ENCODE measurements at places on chromosomes 3 and 15.

- DNase-seq, result no peak
Measured at GRCh38 chr3:109685084-109686079, 348.0 kb upstream of the DPPA4 start.

DNA sequence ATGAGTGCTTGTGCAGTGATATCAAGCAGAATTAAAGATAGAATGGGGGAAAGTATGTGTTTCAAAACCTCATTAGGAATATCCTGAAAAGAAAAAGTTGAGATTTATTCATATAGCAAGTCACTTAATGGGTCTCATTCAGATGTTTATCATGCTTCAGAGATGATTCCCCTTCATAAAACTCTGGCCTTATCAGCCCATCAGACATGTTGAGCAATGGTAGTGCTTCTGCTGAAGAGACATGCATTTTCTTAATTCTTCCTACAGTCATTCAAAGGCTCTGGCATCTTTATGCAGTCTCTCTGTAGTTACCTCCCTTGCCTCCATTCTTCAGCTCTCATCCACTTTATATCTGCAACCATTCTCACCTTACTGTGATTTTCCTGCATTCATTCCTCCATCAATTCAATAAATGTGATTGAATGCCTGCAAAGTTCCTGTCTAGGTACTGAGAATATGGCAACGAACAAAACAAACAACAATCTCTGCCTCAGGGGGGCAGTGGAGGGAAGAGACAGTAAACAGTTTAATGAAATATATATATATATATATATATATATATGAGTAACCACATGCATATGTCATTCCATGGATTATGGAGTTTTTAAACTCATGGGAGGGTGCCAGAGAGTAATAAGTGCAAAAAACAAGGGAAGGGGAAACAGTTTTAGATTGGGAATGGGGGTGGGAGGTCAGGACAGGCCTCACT lies 138.5 kb downstream of the NECTIN3 start:
- no peak for DNase-seq

DNA sequence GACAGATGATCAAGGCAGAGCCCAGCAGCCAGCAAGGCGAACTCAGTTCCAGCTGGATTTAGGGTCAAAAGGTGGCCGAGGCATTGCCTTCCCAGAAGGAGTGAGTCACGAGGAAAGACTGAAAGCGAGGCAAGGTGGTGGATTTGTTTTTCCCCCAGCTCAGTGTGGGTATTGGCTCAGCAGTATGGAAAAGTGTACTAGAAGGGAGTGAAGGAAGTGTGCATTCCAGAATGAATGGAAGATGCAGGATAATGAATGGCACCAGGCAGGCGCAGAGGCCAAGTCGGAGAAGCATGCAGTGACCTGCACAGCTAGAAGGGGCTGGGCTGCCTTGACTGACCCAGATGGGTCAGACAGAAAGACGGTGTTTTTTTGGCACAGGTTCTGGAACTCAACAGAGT lies 46.3 kb downstream of the FOXP1 start:
- DNase-seq, result no peak

DNA sequence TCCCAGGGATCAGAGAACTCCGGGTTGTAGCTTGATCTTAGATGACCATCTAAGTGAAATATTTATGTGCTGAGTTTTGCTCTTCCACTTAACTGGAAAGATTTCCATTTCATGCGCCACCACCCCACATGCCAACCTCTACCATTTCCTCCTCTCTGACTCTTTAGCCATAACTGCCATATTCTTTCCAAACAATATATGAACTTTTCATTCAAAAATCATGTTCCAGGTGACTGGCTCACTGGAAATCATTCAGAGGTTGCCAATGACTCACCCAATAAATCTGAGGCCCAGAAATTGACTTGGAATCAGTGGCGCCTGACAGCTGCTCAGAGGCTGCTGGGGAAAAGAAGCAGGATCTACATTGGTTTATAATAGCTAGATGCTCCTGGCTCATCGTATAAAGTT lies 31.6 kb upstream of the FAM174B start:
- DNase-seq, result no peak

DNA sequence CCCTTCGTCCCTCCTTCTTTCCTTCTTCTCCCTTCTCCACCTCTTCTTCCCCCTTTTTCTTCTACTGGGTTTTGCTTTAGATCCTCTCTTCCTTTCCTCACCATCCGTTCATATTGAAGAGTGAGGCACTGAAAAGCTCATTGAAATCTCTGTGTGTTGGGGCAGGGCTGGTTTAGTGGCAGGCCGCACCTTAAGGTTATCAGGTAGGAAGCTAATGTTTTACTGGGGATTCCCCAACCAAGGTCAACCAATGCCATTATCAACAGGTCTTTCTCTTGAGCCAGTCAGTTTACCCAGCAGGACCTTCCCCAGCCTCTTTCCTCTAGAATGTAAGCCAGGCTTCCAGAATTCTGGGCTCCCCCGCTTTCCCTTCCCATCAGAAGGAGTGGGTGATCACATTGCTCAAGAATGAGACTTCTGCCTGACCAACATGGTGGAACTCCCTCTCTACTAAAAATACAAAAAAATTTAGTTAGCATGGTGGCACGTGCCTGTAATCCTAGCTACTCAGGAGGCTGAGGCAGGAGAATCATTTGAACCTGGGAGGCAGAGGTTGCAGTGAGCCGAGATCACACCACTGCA lies 11.5 kb upstream of the VPS8 start:
- no peak for DNase-seq

DNA sequence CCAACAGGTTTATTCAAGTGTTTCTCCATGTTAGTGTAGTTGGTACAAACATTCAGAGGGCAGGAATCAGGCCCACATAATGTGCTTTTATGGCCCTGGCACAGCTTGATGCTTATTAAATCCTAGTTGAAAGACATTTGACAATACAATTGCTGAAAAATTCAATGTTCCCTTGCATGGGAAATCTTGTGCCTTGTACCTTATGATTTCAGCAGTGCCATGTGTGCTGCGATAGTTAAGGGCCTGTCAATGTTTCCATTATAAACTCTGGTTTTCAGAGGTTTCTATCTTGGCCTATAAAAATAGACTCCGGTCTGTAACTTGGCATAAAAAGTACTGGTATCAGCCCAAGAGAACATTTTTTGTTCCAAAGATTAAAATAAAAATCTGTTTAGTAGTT lies 207.2 kb downstream of the TBC1D5 start:
- DNase-seq, result no peak

- no peak for DNase-seq
Measured at GRCh38 chr3:175073219-175073905, 214.2 kb downstream of the NAALADL2 start.

- DNase-seq, result no peak
Measured at GRCh38 chr15:99305761-99306505, 54.7 kb downstream of the LRRC28 start.

GRCh38 chr15:78265752-78266224 lies 1.4 kb downstream of the DNAJA4 start:
- DNase-seq, result no peak

DNA sequence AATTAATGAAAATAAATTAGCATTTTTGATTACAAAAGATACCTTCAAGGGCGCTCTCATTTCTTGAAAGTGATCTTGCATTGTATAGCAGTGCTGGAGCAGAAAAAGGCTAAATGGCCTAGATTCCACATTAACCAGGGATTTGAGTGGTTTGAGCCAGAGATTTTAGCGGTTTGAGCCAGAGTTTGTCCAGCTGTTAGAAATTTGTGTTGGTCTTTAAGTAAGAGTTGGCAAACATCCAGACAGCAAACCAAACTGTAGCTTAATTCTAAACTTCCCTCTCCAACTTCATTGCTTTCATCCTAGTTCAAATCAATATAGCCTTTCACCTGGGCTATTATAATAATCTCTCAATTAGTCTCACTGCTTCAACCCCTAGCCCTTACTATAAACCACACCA lies 351.7 kb downstream of the IGSF11 start:
- DNase-seq, result no peak

DNA sequence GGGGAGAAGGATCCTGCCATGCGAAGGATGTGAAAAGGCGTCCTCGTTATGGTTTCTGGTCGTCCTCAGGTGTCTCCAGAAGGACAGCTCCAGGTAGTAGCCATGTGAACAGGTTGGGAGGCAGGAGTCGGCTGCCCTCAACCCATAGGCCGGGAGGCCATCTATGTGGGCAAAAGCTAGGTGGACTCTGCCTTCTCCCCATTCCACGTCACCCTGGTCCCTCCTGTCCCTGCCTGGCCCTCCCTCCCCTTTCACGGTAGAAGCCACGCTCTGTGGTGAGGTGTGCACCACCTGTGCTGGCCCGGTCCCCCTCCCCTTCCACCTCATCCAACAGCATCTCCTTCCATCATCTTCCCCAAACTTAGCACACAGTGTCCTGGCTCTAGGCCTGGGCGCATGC lies 16.3 kb downstream of the ITIH3 start:
- DNase-seq, result no peak

- no peak for DNase-seq
Measured at GRCh38 chr3:42508562-42508961, 6.1 kb downstream of the VIPR1 start.

GRCh38 chr3:30440147-30440604 lies 166.2 kb upstream of the TGFBR2 start:
- no peak for DNase-seq

GRCh38 chr3:117131259-117131658 lies 421.7 kb downstream of the TUSC7 start:
- DNase-seq, result no peak

GRCh38 chr3:114333180-114333922 lies 39.5 kb downstream of the TIGIT start:
- DNase-seq, result no peak

GRCh38 chr15:47750030-47750739 lies 32.9 kb downstream of the SEMA6D start:
- no peak for DNase-seq

DNA sequence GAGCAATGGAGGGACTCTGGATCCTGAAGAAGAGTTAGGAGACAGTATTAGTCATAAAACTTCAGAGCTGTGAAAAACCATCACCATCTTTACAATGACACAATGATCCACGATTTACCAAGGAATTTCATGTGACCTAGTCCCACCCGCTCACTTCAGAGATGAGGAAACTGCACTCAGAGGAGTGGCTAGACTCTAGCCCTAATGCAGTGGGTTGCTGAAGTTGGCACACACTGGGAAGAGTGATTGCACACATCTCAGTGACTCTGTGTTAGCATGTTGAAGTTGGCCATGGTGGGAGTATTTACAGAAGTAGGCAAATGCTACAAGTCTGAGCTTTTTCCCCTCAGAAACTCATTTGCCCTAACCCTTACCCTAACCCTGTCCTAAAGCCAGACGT lies 35.2 kb upstream of the SPATA12 start:
- DNase-seq, result no peak

GRCh38 chr3:179045719-179046402 lies 25.7 kb downstream of the ZMAT3 start:
- DNase-seq, result peak; percentile 69

DNA sequence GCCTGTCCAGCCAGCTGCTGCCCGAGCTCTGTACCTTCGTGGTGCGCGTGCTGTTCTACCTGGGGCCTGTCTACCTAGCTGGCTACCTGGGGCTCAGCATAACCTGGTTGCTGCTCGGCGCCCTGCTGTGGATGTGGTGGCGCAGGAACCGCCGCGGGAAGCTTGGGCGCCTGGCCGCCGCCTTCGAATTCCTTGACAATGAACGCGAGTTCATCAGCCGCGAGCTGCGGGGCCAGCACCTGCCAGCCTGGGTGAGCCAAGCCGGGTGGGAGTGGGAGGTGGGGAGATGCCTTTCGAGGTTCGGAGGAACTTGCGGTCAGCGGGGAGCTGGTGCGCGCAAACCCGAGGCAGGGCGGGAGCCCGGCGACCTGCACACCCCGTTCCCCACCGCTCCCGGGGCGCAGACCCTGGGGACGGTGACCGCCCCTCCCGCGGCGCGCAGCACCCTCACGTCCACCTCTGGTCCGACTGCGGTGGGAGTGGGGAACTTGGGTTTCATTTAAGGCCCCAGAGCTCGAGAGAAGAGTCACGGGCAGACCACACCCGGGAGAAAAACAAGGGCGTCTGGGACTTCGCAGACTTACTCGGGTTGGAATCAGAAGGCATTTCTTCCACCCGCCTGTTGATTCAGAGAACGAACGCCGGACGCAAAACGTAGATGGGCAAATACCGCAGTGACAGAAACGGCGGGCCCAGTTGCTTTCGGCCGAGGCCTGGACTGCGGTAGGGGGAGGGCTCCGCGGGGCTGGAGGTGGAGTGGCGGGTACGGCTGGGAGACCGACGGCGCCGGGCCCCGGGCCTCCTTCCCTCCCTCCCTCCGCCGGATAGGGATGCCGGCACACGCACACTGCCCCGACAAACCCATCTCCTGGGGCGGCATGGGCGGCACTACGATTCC lies 708 bp downstream of the ESYT3 start:
- no peak for DNase-seq

GRCh38 chr15:100152463-100152862 lies 189.3 kb downstream of the ADAMTS17 start:
- no peak for DNase-seq

- DNase-seq, result no peak
Measured at GRCh38 chr3:41131224-41131623, 68.1 kb upstream of the CTNNB1 start.

- no peak for DNase-seq
Measured at GRCh38 chr3:11508346-11509172, 135.2 kb downstream of the VGLL4 start.

GRCh38 chr3:184255291-184256039 lies 5.9 kb downstream of the CAMK2N2 start:
- no peak for DNase-seq

- no peak for DNase-seq
Measured at GRCh38 chr3:194739498-194740284, 54.0 kb downstream of the FAM43A start.

DNA sequence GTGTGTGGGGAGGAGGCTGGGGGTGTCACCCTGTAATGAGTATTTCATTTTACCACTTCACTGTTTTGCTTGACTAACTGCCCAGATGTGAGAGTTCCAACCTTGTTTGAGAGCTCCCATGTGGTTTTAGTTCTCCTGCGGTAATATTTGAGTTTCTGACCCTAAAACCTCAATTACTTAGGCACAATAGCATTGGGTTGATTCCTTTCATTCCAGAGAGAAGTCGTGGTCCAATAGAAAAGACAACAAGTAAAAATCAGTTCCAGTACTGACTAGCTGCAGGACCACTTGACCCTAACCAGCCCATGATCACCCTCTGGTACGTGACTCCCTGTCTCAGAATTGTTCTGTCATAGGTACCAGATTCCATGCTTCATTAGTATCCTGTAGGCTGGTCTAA lies 630.4 kb downstream of the CADM2 start:
- DNase-seq, result no peak

DNA sequence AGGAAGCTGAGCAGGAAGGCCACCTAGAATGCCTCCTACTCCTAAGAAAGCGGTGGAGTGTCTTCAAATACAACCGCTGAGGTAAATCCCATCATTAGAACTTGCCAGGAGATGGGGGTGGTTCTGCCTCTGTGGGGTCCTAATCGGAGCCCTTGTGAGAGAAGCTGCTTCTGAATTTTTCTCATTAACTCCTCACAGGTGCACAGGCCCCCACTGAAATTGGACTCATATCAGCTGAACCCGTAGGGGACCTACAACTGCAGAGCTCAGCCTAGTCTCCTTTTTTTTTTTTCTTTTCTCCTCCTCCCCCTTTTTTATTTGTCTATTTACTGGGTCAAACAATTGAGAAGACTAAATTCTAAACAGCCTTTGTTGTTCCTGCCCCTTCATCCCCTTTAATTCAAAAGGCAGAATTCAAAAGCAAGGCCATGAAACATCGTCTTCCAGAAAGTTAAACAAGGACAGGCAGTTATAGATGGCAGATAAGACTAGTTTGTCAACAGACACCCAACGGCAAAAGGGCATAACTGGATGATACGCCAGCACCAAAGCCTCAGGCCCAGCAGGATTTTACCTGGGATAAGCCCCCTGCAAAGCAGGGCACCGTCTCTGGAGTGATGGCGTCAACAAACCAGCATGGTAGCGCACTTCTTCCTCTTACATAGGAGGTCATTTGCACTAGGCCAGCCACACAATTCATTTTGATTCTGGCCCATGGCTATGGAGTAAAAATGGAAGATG lies 213.7 kb upstream of the HES1 start:
- no peak for DNase-seq

GRCh38 chr15:64699751-64700388 lies 75.5 kb downstream of the RBPMS2 start:
- no peak for DNase-seq
